Inflammatory macrophage (primary cell): ENCODE measurements at places on chromosomes 2 and 18.

GRCh38 chr2:118668431-118669424 lies 178.7 kb downstream of the EN1 start:
- DNase-seq: no peak

DNA sequence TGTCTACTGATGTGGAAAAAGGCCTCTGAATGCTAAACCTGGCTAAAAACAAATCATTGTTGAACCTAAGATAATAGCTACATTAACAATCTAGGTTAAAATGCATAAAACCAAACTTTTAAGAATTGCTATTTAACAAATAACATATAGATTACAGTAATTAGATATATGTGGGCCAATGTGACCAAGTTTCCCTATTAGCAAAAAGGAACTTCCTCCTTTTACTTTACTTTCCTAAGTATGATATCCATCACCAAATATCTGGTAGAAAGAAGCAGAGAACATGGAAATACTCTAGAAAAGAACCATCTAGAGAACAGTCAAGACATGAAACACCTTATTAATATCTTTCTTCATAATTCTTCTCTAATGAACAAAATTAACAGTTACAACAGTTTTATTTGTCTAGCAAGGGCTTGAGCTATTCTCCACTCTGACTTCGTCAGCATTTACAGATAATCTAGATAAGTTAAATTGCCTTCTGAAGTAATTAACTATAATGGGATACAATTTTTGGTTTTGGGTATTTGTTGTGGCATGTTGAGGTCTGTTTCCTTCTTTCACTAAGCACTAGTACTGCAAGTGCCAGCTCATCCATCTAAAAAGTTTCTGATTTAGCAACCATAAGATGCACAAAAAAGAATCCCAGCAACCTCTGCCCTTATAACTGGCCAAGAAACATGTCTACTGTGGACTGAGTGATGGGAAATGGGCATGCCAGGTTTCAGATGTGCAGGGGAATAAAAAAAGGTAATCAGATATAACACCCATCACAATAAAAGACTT lies 53.3 kb downstream of the MEMO1 start:
- no peak for DNase-seq

DNA sequence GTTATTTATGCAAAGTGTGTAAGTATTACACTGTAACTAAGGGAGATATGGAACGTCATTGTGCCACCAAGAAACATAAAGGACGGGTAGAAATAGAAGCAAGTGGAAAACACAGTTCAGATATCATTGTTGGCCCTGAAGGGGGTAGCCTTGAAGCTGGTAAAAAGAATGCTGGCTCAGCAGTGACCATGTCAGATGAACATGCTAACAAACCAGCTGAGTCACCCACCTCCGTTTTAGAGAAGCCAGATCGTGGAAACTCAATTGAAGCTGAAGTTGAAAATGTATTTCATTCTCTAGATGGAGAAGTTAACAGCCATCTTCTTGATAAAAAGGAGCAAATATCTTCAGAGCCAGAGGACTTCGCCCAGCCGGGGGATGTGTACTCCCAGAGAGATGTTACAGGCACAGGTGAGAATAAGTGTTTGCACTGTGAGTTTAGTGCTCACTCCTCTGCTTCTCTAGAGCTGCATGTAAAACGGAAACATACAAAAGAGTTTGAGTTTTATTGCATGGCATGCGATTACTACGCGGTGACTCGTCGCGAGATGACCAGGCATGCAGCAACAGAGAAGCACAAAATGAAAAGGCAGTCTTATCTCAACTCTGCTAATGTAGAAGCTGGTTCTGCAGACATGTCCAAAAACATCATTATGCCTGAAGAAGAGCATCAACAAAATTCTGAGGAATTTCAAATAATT lies 36.1 kb downstream of the ZNF407 start:
- DNase-seq: no peak

- DNase-seq: no peak
These were observed 2.4 kb downstream of the MEX3C start for GRCh38 chr18:51195086-51195450.

DNA sequence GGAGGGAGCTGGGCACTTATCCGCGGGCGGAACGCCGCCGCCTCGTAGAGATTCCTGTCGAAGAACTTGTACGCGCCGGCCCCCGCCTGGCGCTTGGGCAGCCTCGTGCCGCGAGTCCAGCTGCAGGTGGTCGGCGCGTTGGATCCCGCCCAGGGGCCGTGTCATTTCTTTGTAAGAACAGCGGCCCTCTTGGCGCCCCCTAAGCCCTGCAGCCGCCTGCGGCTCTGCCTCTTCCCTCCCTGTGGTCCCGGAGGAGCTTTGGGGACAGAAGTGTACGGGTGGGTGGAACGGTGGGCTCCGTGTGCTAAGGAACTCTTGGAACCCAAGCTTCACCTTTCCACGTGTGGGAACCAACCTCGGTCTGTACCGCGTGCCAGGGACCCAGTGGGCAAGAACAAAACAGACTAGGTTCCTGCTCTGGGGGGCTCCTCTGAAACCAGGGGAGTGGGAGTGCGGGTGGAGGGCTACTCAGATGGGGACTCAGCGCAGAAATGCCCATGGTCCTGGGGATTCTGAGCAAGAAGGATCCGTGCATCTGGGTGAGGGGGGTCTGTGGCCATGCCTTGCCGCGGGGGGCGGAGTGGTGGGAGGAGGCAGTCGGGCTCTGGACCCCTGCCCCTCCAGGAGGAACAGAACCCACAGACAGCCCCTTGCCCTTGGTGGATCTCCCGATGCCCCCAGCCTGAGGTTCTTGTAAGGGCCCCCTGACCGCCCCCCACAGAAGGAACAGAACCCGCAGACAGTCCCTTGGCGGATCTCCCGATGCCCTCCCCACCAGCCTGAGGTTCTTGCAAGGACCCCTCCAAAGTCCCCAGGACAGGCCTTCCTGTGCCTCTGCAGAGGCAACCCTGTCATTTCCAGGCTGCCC lies 1.5 kb downstream of the GPC1 start:
- no peak for DNase-seq

DNA sequence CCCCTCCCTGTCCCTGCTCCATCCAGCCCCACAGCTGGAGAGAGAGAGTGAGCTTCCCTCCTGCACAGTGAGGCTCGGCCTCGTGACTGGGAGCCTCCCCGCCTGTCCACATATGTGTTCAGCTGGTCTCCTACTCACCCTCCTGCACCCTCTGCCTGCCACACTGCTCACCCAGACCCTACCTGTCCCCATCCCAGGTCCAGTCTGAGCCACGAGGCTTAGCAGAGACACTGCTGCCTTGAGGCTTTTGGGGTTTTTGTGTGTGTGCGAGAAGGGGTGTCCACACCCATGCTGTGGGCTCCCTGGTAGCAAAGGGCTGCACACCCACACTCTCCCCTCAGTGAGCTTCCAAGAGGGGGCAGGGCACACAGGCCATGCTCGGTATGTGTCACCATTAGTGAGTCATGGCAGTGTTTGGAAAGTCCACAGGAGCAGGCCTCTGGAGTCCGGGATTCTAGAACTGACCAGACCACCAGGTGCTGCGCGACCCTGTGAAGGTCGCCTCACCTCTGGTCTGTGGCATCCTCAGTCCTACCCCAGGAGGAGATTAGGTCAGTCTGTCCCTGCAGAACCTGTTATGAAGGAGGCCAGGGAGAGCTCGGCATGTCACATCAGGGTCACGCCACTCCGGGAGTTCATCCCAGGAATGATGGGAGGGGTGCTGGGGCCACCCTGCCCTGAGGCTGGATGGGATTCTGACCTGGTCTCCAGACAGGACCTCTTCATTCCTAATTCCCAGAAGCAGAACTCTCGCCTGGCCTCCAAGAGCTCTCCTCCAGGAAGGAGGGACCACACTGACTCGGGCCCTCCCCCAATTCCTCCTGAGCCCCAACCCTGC lies 39.9 kb upstream of the SMAD7 start:
- DNase-seq: peak; percentile 49

- no peak for DNase-seq
These were observed 166.3 kb downstream of the NRP2 start for GRCh38 chr2:205848601-205849000.

GRCh38 chr18:12625241-12625640 lies 32.7 kb downstream of the SPIRE1 start:
- DNase-seq: peak; percentile 26

GRCh38 chr2:863732-864450 lies 86.8 kb upstream of the SNTG2 start:
- no peak for DNase-seq

GRCh38 chr2:174122185-174122584 lies 126.1 kb downstream of the OLA1 start:
- DNase-seq: no peak

DNA sequence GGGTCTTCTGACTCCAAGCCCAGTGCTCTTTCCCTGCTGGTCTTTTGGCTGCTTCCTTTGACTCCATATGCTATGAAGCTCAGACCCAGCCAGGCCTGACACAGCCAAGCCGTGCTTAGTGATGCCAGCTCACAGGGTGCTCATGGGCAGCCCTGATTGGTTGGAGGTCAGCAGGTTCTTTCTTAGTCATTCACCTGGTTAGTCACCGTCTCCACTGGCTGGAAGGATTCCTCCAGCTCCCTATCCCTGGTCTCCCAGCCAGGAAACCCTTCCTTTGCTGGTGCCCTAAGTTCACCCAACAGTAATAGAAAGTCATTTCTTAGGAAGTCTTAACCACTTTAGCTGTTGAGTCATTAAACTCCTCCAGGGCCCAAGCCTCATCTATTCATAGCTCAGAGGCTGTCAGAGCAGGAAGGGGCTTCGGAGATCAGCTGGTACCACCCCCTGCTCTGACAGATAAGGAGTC lies 3.9 kb downstream of the KCNK3 start:
- DNase-seq: no peak

GRCh38 chr2:222468346-222468745 lies 44.0 kb downstream of the SGPP2 start:
- no peak for DNase-seq

GRCh38 chr2:109341355-109342255 lies 212.6 kb downstream of the SH3RF3 start:
- DNase-seq: no peak

- DNase-seq: no peak
These were observed 32.8 kb upstream of the CD226 start for GRCh38 chr18:69980509-69980908.

GRCh38 chr2:138239902-138240491 lies 261.6 kb upstream of the SPOPL start:
- no peak for DNase-seq

- DNase-seq: no peak
These were observed 7.3 kb downstream of the PTH2R start for GRCh38 chr2:208413931-208414330.

DNA sequence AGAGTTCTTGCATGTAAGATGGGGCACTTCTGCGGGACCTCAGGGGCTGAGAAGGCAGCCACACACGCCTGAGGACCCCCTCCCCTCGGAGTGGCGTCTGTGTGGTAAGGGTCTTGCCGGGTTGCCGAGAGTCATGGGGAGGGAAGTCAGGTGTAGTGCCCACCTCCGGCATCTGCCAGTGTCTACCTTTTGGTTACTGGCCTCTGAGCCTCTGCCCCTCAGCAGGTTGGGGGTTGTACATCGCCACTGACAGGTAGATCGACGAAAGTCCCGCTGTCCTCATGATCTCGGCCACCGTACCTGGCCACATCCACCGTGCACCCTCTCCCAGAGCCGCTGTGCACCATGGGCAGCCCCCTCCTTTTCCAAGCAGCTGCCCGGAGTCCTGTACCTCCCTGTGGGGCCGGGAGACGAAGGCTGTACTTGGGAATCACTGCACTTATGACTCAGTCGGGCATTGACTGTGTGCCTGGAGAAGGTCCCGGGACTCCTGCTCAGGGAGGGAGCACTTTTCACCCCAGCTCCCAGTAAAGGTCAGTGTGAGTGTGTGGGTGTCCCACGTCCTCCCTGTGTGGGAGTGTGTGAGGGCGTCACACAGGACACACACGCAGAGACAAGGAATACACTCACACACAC lies 332.4 kb upstream of the MYT1L start:
- no peak for DNase-seq

DNA sequence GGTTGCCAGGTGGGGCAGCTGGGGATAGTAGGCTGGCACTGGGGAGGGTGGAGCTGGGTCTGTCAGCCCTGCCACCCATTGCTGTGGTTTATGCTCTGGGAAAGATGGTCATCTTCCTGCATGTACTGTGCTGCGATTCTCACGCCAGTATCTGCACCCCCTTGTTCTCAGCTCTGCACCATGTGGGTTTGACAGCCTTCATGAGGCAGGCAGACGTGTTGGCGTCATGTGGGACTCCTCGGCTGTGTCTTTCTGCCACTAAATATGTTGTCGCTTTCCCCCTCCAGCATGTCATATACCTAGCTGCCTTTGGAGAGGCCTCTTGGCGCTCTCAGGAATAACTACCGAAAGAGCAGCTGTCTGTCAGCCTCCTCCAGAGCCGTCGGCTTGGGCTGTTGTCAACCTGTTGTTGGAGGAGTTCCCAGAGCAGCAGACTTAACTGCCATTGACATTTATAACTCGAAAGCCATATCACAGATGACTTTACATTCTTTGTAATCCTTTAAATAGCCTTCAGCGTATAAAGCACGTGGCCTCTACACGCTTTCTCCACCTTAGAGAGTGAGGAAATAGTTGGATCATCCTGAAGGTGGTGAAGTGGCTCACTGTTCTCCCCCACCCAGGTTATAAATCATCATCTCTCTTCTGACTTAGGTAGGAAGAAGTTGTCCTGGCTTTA lies 80.4 kb upstream of the MGAT5 start:
- no peak for DNase-seq

DNA sequence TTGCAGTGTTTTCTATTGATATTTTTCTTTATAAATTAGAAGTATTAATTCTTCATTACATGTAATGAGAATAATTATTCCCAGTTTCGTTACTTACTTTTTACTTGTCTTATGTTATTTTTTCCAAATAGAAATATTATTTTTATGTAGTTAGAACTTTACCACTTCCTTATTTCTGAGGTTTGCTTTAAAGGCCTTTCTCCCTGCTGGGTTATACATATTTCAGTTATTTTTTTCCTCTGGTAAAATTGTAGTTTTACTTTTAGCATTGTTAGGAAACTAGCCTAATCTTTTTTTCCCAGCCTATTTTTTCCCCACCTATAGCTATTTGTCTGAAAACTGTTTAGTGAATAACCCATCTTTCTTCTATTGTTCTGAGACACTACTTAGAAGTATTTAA lies 17.1 kb downstream of the RNF144A start:
- no peak for DNase-seq

GRCh38 chr18:57150081-57150480 lies 3.2 kb downstream of the BOD1L2 start:
- DNase-seq: no peak

DNA sequence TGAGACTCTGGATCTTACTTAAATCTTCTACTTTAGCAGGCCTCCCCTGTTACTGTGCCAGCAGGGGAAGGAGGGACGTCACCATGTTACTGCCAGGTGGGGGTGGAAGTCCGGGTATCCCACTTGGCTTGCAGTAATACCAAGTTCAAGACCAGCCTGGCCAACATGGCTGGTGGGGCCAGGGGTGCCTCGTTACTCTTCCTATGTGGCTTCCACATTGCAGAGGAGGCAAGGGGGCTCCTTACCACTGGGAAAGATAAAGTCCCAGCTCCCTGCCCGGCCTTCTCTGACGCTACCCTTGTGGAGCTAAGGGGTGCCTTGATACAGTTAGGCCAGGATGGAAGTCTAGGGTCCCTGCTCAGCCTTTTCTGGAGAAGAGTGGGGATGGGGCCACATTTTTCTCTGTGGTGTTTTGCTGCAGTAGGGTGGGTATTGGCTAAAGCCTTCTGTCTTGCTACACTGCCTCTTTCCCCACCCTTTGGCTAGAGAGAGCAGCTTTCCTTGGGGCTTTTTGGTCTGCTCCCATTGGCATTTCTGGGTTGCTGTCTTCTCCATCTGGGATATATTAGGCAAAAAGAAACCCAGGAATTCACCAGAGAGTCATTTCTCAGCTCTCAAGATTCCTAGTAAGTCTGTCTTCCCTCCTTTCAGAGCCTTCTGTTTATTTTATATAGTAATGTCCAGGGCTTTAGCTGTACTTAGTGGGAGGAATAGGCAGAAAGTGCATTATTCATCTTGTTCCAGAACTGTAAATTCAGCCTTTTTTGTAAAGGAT lies 21.9 kb downstream of the ELMOD3 start:
- no peak for DNase-seq

GRCh38 chr18:26002375-26002910 lies 88.0 kb downstream of the SS18 start:
- DNase-seq: no peak
